ENCODE measurements at places on chromosomes 12 and 14. TPM values are rescaled to one million over a fixed set of nuclear protein-coding genes. Genes with fewer than 3 reads are reported as not detected.
A peak's percentile ranks its signal among the peaks of the same experiment; 100 is the strongest.

The PTHLH gene
- 2.7 TPM for total RNA-seq

The RASSF9 gene
- total RNA-seq: 2.2 TPM

The TEX22 gene
- 0.27 TPM for total RNA-seq

The NPAS3 gene
- total RNA-seq: 2.0 TPM

The LTBP2 gene
- 81.5 TPM for total RNA-seq

The ABCC9 gene
- total RNA-seq: 0.17 TPM

The TGFB3 gene
- total RNA-seq: 1.4 TPM

The KLRF1 gene
- 0.17 TPM for total RNA-seq

The TSPAN8 gene
- total RNA-seq: 0.89 TPM

The POTEG gene
- not detected for total RNA-seq

DNA sequence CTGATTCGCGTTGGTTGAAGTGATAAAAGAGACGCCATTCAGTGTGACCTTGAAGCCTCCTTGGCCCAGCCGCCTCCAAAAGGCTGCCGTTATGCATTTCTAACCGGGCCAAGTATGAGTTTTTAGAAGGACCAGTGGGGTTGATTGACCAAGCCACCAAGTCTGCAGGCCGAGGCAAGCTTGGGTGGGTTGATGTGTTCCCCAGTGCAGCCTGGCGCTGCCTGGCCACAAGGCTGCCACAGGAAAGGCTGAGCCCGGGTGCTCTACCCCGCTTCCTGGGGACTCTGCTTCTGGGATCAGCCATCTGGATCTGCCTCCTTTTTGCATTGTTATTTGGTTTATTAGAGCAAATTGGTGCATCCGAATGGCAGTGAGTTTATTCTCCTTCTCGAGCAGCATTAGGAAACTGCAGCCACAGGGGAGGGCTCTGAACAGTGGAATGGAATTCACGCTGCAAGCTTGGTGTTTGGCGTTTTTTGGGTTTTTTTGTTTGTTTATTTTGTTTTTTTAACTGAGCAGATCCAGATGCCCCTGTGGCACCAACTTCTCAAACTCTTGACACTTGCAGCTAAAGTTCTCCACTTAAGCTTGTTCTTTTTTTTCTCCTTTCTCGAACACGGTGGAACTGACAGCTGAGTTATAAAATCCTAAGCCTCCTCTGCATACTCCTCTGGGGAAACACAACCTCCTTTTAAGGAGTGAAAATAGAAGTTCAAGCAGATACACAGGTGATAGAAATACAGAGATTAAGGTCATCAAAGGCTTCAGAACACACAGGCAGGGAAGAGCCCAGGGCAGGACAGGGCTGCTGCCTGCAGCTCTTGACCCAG, 145.4 kb upstream of the FKBP4 start:
- no peak for DNase-seq

- no peak for DNase-seq
Observed at GRCh38 chr12:91706466-91706865, 439.2 kb downstream of the BTG1 start.

DNA sequence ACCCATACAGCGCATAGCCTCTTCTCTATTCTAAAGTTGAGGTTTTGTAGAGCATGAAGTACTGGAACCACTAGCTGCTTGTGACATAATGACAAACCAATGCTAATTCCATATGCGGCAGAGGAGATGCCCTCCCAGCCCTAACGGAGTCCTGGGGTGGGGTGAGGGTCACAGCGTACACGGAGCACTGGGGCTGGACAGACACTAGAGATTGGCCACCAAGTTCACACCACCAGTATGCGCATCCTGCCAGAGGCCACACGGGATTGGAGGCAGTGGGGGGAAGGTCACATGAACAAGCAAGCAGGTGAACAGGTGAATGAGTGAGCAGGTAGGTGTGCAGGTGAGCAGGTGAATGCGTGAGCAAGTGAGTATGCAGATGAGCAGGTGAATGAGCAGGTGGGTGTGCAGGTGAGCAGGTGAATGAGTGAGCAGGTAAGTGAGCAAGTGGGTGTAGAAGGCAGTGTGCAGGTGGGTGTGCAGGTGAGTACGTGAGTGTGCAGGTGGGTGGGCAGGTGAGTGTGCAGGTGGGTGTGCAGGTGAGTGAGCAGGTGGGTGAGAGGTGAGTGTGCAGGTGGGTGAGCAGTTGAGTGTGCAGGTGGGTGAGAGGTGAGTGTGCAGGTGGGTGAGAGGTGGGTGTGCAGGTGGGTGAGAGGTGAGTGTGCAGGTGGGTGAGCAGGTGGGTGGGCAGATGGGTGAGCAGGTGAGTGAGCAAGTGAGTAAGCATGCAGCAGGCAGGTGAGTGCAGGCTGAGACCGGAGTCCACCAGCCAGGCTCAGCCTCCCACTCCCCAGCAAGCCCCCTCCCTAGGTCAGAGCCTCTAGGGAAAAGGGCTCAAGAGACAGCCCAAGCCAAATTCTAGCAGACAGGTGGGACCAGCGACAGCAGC, 52.7 kb downstream of the CCDC85C start:
- DNase-seq: no peak

- no peak for DNase-seq
Observed at GRCh38 chr14:64563696-64564095, 13.9 kb downstream of the PPP1R36 start.

- no peak for DNase-seq
Observed at GRCh38 chr12:53849656-53850055, 89.0 kb upstream of the HOXC13 start.

- DNase-seq: no peak
Observed at GRCh38 chr14:65092349-65092748, 10.0 kb downstream of the MAX start.

GRCh38 chr14:65854215-65854614, 441.7 kb downstream of the FUT8 start:
- no peak for DNase-seq

- DNase-seq: no peak
Observed at GRCh38 chr12:19761463-19761862, 322.2 kb downstream of the AEBP2 start.

DNA sequence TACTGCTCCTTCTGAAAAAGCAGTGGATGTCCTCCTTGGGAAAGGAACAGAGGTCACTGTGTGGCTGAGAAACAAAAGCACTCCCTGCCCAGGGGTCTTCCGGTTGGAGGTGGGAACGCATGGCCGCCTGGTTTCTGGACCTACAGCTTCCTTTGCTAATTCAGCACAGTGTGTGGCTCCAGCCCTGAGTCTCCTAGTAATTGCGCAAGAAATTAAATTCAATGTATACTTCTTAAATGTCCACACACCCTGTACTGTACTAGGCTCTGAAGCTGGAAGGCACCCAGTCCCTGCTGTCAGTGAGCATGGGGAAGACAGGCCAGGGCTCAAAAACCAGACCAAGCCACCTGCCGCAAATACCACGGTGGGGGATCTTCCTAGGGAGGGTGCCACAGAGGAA, 13.4 kb downstream of the SLC24A4 start:
- DNase-seq: no peak

- no peak for DNase-seq
Observed at GRCh38 chr12:94167756-94168416, 19.5 kb downstream of the PLXNC1 start.

DNA sequence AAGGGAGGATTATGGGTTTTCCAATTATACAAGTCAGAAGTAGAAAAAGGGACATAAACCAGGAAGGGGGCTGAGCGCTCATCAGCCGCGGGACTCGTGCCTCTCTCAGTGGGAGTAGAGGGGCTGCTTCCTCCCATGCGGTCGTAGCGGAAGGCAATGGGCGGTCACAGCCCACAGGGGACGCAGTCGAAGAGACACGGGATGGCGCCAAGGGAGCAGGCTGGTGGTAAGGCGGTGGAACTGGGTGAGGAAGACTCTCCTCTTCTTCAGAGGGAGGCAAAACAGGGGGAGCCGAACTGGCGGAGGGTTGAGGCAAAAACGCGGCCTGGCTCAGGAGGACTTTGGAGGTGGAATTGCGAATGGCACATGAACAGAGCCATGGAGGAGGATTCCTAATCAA, 677.7 kb downstream of the TMEM121 start:
- DNase-seq: no peak

DNA sequence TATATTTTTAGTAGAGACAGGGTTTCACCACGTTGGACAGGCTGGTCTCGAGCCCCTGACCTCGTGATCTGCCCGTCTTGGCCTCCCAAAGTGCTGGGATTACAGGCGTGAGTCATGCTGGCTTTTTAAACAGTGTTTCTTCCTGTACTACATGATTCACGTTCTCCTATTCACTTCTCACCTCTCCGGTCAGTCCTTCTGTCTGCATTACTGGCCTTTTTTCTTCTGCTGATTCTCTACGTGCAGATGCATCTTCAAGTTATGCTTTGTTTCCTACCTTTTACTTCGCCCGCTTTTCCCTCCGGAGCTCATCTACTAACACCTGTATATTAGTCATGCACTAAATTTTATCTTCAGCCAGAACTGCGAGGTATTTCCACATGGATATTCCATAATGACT, 296.2 kb upstream of the FLRT2 start:
- DNase-seq: peak; percentile 19

DNA sequence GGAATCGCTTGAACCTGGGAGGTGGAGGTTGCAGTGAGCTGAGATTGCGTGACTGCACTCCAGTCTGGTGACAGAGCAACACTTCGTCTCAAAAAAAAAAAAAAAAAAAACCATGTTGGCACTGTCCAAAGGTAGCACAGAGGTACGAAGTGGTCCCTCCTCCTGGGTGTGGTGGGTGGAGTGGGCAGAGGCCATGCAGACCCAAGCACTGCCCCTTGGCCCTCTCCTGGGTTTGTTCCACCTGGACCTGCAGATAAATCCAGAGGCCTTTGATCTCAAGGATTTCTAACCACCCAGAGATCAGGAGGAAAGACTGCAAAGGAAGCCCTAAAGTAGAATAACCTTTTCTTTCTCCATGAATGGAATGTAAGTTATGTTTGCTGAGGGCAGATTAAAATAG, 8.7 kb upstream of the GALNT6 start:
- DNase-seq: no peak

GRCh38 chr12:13942826-13943225, 38.6 kb downstream of the GRIN2B start:
- no peak for DNase-seq

DNA sequence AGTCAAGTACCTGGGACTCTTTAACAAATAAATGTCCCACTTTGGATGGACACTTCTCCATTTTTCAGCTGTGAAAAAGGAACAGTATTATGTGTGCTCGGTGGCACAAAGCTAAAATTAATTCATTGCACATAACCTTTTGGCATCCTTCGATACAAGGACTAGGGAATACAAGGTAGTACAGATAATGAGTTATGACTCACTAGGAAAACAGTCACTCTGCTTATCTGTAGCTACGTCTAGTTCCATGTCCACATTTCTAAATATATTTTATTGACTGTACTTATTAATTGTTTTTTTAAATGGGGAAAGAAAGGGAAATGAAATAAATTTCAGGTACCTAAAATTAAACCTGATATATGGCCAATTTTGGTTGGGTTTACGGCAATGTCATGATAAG, 35.2 kb upstream of the RIC8B start:
- no peak for DNase-seq

GRCh38 chr14:64407329-64407728, 19.2 kb downstream of the MTHFD1 start:
- DNase-seq: no peak

DNA sequence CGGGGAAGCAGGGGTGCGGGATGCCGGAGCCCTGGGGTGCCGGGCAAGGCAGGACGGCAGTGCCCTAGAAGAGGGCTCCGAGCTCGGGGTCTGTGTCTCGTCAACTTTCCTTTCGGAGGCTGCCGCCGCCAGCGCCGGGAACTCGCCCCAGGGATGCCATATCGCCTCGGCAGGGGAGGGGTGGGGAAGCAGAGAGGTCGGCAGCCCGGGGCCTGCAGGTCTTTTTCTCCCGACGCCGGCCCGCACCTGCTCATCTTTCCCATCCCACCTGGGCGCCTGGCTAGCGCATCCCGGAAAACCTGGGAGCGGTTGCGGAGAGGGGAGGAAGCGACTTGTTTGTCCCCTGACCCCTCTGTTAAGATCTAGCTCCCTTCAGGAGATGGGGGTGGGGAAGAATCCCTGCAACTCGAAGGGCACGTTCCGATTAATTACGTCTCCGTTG, 547 bp downstream of the CNTN1 start:
- no peak for DNase-seq

All from kidney epithelial cell (primary cell).